ENCODE measurements at places on chromosomes 16 and 17.

GRCh38 chr17:83195330-83196023 is 116.1 kb downstream of the METRNL start:
- DNase-seq: peak; percentile 76

GRCh38 chr17:81315129-81315884 is 20.2 kb upstream of the SLC38A10 start:
- DNase-seq: no peak

DNA sequence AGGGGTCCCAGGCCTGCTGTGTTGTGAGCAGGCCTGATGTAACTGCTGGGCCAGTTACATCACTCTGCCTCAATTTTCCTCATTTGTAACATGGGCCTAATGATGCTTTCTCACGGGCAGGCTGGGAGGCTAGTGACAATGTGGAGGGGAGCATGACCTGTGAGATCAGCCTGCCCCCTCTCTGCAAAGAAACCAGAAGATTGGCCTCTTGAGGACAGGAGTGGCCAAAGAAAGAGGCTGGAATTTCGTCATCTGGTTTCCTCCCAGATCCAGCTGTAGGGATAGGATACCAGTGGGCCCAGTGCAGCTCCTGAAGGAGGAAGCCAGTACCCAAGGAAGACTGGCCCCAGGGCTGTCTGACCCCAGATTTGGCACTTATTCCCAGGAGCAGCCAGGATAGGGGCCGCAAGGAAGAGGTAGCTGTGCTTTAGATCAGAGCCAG is 615 bp upstream of the SREBF1 start:
- DNase-seq: peak; percentile 66

DNA sequence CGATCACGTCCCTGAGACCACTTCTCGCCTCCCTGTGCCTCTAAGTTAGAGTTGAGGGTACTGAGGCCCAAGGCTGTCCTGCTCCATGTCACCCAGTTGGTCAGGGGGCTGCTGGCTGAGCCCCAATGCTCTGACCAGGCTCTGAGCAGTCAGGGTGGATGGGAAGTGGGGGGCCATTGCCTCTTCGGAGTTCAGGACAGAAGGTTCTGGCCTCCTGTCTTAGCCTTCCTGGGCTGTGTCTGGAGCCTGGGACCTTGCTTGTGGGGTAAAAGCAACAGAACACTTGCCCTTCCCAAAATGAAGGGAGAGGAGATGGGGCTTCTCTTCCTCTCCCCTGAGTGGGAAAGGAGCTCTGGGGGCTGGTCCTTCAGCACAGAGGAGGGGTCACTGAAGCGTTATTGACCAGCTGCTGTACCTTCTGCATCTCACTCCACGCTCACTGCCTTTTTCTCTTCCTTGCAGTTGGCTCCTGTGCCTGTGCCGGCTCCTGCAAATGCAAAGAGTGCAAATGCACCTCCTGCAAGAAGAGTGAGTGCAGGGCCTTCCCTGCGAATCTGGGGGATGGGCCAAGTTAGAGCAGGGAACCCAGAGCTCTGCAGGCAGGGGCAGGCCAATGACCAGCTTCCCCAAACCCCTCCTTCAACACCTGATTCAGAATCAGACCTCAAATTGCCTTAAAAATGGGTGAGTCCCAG is 580 bp downstream of the MT1X start:
- DNase-seq: no peak
